ENCODE measurements at places on chromosomes 5 and 9.

DNA sequence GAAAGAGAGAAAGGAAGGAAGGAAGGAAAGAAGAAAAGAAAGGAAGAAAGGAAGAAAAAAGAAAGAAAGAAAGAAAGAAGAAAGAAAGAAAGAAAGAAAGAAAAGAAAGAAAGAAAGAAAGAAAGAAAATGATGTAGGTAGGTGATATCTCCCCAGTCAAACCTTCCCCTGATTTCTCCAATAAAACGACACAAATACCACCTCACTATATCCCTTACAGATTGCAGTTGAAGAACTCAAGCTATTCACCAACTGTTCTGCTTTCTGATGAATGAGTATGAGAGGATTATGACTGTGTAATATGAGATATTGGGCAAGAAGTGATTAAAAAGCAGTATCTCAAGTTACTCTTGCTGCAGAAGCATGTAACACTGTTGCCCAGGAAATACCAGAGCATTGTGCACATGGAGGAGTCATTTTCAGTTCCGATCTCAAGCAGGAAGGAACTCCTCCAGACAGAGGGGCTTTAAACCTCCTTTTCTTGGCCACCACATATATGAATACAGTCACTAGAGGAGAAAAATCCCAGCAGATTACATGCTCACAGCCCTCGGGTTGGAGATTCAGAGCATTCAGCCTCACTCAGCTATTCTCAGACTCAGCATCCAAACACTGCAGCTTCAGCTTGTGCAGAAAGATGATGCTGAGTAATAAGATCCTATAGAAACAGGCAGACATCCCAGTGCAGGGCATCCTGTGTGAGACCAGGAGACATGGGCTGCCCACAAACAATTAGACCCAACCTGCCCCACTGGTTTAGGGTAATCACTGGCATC lies 61.4 kb downstream of the UGCG start:
- no peak for DNase-seq

GRCh38 chr5:109410389-109411148 lies 795 bp upstream of the PJA2 start:
- DNase-seq: peak; percentile 79

DNA sequence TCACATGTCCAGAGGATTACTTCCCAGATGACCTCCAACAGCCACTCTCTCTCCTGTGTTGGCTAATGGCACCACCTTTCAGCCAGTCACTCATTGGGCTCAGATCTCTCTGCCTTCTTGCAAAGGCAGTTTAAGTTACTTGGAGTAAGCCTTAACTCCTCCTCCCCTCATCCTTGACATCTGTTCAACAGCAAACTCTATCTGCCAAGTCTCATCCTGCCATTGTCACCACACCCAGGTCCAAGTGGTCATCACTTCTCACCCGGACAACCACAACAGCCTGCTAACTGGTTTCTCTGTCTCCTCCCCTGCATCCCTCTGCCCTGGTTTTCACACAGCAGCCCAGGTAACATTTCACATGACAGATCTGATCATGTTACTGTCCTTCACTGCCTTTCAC lies 58.5 kb downstream of the DCP2 start:
- DNase-seq: no peak

DNA sequence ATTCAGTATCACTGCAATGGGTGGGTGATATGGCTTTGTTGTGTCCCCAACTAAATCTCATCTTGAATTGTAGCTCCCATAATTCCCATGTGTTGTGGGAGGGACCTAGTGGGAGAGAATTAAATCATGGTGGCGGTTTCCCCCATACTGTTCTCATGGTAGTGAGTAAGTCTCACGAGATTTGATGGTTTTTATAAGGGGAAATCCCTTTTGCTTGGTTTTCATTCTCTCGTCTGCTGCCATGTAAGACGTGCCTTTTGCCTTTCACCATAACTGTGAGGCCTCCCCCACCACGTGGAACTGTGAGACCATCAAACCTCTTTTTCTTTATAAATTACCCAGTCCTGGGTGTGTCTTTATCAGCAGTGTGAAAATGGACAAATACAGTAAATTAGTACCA lies 9.5 kb upstream of the NANS start:
- DNase-seq: no peak

Measured in activated effector memory CD4-positive, alpha-beta T cell treated with anti-CD3 and anti-CD28 coated beads, Interleukin-2, amount 50 U/mL, for 16 hours (primary cell).